GM04504 (cell line): ENCODE measurements at places on chromosomes 7 and 10.

DNA sequence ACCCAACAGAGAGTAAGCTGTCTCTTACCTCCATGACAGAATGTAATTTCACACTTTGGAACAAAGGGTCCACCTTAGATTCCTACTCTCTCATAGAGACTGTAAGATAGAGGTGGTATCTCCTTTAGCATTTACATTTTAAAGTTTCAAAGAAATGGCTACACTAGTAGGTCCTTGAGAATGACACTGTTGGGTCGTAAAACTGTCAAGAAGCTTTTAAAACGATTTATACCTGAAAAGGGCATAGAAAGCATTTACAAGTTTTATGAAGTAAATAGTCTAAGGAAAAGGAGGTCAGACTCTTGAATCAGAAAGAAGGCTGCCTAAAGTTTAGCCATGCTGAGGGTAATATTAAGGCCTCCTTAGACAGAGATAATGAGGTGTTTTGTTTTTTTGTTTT, 1212.4 kb upstream of the PHF14 start:
- DNase-seq: no peak

DNA sequence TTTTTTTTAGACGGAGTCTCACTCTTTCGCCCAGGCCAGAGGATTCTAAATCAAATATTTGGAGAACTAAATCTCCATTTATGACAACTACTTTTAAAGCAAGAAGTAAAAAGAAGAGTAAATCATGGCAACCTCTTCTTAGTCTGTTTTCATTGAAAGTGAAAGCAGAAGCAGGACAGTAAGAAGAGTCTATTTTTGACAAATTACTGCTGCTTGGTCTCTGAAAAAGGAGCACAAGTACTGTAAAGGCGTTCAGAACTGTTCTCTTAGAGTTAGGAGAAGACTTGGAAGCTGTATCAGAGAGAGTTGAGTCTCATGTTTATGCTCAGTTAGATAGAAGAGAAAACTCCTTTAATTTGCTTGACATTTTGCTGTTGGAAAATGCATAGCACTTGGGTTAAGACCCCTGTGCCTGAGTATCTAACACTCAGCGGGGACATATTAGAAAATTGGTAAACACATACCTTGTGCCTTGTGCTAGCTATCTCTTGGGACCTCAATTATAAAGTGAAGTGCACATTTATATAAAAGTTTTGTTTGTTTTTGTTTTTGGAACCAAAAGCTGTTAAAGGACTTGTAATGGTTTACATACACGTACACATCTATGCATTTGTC, 433.0 kb downstream of the ANKRD7 start:
- no peak for DNase-seq

DNA sequence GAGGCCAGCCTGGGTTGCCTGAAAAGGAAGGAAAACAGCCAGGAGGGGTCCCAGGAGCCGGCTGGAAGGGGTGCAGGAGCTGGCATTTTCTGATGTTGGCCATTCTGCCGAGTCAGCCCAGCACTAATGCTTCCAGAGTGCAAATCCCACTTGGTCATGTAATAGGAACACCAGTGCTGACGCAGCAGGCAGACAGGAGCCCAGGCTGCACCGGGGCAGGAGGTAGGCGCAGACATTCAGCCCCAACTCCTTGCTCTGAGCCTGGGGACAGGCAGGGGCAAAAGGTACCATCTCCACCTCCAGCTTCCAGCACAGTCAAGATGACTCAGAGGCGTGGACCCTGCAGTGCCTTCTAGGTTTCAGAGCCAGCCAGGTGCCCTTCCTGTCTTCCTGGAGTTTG, 10.2 kb upstream of the YWHAG start:
- DNase-seq: no peak

GRCh38 chr7:80002865-80003264, 131.8 kb upstream of the GNAI1 start:
- DNase-seq: no peak

DNA sequence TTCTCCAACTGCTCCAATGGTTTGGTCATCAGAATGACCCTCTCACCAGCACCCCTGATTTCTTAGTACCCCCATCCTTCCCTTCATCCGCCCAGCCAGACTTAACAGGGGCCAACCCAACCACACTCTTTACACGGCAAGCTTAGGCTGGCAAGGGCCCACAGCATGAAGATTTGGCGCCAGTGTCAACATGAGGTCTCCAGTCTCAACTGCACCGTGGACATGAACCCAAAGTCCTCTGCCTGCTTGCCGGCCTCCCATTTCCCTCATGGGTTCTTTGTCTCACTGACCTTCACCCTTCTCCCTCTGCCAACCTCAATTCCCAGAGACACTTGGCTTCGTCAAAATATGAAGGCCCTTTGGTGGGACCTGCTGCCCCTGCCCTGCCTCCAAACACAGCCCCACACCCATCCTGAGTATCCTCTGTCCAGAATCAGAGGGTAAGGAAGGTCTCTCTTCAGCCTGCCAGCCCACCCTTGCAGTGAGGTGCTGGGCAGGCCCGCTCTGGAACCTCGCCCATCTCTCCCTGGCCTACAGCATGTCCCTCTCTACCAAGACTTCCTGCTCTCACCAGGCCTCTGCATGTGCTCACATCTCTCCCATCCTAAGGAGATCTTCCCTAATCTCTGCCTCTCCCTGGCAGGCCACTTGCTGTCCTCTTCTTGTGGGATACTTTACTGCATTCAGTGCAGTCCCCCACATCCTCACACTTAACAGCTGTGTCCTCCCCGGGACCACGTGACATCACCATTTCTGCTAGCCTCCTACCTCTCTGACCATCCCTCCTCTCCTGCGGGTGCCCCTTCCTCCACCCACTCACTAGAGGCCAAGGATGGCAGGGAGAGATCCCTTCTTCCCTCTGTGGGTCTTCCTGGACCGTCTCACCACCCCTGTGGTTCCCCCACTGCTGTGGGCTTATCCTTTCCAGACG, 91.7 kb upstream of the ZMIZ1 start:
- DNase-seq: no peak

DNA sequence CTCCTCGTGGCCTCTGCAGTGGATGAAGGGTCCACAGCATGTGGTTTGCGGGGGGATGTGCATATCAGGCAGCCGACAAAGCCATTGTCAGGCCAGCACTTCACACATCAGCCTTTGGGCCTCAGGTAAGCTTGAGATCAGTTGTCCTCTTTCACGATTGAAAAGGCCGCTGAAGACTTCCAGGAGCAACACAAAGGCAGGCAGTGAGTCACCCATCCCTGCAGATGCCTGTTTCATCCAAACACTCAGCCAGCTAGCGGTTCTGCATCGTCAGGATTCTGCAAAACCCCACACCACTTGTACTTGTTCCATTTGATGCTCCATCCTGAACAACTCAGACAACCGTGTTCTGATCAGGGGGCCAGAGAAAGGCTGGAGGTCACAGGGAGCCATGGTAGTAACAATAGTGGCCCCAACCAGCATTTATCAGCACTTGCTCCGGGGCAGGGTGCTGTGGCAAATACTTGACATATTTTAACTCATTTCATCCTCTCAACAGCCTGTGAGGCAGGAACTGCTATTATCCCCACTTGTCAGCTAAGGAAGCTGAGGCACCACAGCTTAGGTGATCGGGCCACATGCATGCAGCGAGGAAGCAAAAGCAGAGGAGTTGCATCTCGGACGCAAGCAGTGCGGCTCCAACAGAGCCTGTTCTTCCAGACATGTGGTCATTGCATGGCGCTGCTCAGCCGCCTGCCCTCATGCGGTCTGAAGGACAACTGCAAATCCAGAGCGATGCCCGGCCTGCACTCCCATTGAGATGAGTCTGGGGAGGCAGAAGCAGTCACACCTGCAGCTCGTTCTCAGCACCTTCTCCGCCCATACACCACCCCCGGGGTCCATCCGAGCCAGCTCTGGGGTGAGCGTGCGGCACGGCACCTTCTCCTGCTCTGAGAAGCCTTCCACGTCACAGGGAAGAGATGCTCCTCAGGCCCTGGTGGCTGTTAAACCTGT, 144.9 kb downstream of the PAXIP1 start:
- DNase-seq: no peak

GRCh38 chr7:112898432-112899290, 108.5 kb upstream of the TMEM168 start:
- peak; percentile 38 for DNase-seq

GRCh38 chr10:123202506-123202905, 48.3 kb downstream of the BUB3 start:
- no peak for DNase-seq

DNA sequence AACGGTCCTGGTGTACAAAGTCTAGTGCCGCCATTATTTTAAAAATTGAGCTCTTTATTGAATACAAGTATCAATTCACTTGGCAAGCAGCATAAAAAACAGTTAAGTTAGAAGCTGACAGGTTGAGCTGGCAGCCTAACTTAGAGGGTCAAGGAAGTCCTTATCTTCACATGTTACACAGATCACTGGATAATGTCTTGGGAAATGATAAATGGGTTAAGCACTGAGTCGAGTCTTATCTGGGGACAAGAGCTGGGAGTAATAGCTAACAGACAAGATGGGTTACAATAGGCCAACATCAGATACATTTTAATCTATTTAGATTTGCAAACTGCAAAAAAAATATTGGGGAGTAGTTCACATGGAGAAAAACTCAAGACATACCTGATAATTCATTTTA, 34.2 kb downstream of the SLC18A2 start:
- no peak for DNase-seq
